ENCODE measurements at places on chromosomes 1 and 21.

DNA sequence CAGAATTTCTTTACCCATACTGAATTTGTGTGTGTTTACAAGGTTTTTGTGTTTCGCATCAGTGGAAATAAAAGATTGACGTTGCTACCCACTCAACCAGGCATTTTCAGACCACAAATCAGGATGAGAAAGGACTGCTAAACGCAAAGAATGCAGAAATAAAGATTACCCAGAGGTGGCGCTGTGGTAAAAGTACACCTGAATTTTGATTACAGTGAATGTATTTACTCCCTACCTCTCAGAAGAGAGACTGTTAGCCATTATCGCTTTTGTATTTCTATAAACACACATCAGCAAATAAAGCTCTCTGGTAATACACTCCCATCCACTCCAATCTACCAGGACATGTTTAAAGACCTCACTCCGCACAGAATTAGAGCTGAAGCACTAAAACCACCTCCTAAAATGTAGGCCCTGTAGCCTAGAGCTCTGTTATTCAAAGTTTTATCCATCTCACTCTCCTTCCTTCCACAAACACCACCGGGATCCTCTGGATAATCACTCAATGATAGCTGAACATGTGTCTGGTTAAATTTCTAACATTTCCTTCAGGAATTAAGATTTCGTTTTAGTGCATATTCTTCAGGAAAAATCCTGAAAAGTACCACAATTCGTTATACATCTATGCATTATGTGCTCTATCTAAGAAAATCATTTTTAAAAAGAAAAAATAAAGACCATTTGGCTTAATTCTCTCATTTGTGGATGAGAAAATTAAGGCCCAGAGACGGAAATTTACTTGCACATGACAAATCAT lies 2.5 kb upstream of the LMO4 start:
- DNase-seq: no peak

DNA sequence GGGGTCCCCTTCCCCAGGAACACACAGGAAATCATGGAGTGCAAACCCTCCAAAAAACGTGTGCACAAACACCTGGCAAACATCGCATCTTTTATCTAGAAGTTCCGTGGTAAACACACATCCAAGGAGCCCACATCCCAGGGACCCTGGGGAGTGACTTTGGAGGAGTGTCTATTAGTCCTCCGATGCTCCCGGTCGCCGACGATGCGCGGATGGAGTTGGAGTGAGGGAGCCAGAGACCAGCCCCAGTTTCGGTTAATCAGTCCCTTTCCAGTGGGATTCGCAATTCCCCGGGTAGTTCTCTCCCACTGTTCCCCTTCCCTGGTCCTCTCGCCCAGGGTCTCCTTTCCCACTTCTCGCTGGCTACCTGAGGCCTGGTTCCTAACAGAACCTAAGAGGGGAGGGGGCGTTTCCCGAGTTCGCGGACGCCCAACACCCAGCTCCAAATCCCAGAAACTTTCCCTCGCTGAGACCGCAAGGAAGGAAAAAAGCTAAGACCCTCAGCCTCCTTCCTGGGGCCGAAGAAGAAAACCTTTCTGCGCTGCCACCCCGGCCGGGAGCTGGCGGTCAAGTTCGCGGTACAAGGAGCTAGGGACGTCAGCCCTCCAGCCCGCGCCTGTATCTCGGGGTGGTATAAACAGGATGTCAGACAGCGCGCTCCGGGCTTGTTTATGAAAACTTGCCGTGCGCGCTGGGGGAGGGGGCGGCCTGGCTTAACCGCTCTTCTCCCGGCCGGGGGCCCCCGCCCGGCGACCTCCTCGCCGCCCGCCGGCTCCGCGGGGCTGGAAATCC lies 787 bp downstream of the JAK1 start:
- DNase-seq: no peak

GRCh38 chr1:55685560-55685959 lies 470.4 kb upstream of the USP24 start:
- DNase-seq: no peak

GRCh38 chr1:17723684-17724083 lies 31.4 kb upstream of the ACTL8 start:
- DNase-seq: no peak

GRCh38 chr1:111747282-111747734 lies 8.1 kb upstream of the INKA2 start:
- DNase-seq: no peak

- DNase-seq: no peak
Measured at GRCh38 chr1:167202049-167202448, 18.6 kb upstream of the POU2F1 start.

DNA sequence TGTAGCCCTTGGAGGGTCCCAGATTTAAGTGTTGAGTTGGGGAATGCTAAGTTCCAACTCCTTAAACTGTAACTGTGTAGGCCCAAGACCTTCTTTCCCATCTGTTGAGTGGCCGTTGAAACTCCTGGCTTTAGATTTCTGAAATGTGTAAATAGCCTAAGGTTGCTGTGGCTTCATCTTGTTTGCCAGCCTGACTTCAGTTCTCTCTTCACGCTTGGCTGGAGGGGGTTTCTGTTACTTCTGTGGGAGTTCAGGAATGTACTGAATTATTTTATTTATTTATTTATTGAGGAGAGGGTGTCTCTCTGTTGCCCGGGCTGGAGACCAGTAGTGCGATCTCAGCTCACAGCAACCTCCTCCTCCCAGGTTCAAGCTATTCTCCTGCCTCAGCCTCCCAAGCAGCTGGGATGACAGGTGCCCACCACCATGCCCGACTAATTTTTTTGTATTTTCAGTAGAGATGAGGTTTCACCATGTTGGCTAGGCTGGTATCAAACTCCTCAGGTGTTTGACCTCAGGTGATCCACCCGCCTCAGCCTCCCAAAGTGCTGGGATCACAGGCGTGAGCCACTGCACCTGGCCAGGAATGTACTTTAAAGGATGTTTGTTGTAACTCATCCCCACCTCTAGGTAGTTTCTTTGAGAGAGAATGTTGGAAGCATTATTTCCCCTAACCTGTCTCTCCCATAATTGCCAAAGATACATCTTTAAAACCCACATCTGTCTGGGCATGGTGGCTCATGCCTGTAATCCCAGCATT lies 5.9 kb downstream of the TTC39A start:
- peak; percentile 19 for DNase-seq

DNA sequence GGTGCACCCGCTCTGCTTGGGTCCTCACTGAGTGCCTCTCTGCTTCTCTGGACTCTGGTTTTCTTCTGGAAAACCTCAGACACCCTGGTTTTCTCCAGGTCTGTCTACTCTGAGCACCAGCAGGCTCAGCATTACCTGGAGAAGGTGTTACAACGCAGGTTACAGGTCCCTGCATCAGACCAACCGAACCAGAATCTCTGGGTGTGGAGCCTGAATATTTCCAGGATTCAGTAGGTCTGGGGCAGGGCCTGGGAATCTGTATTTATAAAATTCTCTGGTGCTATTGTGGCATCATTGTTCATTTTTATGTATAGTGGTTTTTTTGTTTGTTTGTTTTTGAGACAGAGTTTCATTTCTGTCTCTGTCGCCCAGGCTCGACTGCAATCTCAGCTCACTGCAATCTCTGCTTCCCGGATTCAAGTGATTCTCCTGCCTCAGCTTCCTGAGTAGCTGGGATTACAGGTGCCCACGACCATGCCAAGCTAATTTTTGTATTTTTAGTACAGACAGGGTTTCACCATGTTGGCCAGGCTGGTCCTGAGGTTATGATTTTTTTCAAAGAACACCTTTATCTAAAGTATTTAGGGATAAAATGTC lies 1.5 kb upstream of the SLC30A2 start:
- DNase-seq: no peak

GRCh38 chr1:206776229-206776628 lies 3.9 kb upstream of the IL10 start:
- no peak for DNase-seq

DNA sequence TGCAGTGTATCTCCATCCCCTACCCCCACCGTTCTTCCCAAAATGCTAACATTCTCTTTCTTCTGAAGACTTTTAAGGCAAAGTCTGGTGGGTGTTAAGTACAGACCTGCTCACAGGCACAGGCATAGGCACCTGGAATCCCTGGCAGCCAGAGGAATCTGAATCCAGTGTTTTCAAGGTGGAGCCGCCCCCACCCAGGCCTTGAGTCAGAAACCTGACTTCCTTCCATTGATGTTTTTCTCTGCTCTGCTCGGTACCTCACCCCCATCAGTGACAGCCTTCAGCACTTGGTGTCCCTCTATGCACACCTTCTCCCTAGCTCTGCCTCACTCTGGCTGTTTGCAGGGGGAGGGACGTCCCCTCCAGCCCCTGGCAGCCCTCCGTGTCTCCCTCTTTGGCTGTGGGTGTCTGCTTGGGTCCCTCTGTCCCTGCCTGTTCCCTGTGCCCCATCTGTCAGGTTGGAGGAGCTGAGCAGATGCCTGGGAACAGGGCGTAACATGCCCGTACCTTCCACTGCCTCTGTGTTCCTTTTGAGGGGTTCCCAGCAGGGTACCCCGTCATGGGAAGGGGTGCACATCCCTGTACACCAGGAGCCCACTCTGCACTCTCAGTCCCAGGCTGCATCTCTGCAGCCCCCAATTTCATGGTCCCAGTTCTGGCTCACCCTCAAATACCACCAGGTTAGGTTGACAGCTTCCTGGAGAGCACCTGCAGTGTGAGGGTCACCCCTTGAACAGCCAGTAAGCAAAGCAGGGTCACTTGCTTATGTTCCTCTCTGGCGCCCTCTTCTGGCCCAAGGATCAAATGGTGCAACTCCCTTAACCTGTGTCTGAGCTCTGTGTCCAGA lies 6.7 kb downstream of the NCDN start:
- no peak for DNase-seq

DNA sequence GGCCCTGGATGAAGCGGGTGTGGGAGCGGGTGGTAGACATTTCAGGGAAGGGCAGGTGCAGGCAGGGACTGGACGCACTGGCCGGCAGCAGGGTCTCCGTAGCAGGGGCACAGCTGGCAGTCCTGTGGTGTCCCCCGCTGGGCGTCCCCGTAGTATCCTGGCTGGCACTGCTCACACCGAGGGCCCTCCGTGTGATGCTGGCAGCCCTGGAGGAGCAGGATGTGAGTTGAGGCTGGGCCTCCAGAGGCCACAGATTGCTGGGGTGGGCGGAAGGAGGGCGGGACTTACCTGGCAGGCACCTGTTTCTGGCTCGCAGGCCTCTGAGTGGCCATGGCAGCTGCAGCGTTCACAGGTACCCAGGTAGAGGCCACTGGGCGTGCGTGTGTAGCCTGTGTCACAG lies 62.3 kb downstream of the LDLRAD2 start:
- no peak for DNase-seq

DNA sequence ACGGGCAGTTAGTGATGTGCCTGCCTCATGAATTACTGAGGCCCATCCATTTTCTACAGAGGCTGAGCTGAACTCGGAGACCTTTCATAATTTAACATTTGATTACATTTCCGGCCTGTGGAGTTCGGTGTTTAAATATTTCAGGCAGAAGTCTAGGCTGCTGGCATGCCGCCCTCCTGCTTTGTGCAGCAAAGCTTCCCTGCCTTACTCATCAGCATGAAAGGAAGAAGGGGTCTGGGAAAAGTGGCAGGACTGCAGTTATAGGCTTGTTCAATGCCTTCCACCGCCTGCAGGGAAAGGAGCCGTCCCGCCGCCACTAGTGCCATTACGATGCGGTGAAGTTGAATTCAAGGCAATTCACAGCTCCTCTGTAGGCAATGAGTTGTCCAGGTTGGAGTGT lies 527.9 kb downstream of the NPHP4 start:
- no peak for DNase-seq

- peak; percentile 44 for DNase-seq
Measured at GRCh38 chr1:7403265-7404045, 367.6 kb upstream of the VAMP3 start.

- DNase-seq: no peak
Measured at GRCh38 chr21:42237577-42237976, 18.6 kb downstream of the ABCG1 start.

DNA sequence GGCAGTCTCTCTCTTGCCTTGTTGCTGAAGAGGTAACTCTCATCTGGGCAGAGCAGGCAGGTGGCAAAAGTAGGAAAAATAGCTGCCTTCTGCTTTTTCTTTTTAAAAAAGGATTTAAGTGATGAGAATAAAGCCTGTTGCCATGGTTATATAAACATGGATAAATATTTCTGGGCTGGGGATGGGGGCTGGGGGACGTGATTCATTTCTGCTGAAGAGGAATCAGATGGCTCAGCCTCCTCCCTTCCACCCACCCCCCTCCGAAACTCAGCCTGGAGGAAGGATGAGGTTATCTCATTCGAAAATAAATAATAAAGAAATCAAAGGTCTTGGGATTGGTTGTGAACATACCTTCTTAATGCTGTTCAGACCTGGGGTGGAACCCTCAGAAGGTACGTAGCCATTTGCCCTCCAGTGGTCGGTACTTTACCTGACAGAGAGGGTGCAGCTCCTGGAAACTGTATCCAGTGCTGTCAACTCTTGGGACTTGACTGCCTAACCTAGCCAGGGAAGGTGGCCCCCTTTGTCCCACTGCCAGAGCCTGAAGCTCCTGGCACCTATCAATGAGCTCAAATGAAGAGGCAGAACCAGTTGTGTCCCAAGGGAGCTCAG lies 3.8 kb upstream of the INKA2 start:
- DNase-seq: no peak

DNA sequence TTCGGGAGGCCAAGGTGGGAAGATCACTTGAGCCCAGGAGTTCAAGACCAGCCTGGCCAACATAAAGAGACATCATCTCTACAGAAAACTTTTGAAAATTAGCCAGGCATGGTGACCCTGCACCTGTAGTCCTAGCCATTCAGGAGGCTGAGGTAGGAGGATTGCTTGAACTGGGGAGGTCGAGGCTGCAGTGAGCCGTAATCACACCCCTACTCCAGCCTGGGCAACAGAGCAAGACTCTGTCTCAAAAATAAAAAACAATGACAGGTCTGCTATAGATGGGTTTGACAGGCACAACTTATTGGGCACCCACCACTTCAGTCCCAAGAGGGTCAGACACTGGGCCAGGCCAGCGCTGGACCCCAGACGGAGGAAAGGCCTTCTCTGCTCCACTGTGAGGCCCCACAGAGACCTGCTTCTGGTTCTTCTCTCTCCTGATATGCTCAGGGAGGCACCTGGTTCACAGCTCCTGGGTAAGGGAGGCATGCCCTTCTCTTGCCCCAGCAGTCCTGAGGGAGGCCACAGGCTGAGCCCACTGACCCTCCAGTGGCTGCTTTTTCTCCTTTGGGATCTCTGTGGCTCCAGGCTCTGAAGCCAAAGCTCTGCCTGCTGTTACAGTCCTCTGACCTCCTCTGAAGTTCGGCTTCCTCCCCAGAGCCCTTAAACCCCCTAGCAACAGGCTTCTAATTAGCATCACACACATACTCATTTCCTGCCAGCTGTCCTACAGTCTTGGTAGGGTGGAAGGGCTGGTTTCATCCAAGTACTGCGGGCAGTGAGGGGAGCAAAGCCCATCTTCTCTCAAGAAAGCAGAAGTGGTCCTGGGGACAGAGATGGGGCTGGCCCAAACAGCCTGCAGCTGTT lies 14.4 kb downstream of the S100A16 start:
- DNase-seq: no peak

DNA sequence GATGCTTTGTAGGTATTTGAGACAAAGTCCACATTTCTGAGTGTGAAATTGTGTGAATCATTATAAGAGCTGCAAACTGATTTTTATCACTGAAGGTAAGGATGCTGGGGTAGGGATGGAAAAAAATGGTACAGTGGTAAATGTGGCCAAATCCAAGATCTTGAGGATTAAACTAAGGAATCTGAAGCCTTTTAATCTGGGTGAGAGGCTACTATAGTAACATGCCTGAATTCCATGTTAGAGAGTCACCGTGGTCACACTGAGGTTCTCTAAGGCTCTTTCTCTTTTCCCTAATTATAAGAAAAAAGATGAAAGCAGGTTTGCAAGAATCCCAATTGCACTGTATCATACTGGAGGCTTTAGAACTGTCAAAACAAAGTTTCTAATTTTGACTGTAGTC lies 17.6 kb downstream of the PTGER3 start:
- DNase-seq: no peak

GRCh38 chr1:212791261-212791675 lies 309 bp downstream of the NSL1 start:
- DNase-seq: peak; percentile 90
